ENCODE measurements at places on chromosomes 16 and 17.

- DNase-seq = no peak
These were observed 108.5 kb upstream of the CCL2 start for GRCh38 chr17:34146440-34147043.

- DNase-seq = no peak
These were observed 7.2 kb upstream of the GPRC5C start for GRCh38 chr17:74424657-74425056.

GRCh38 chr16:28156056-28156680, 55.6 kb downstream of the XPO6 start:
- DNase-seq = no peak

DNA sequence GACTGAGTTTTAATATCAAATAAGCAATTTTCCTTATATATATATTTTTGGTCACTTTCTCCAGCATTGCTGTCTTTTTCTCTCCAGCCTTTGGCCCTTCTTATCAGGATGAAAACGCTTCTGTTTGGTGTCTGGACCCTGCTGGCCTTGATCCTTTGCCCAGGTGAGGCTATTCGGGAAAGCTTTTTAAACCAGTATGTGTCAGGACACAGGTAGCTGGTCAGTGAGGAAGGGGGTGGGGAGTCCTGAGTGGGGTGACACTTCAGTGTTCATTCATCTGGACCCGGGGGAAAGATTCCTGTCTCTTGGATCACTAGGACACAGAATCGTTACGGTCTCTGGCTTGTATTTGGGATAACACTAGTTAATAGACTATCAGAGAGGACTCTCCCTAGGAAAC, 12.2 kb upstream of the SMARCD2 start:
- DNase-seq = no peak

- no peak for DNase-seq
These were observed 65.6 kb downstream of the SDR42E1 start for GRCh38 chr16:81945665-81946064.

GRCh38 chr17:81391936-81392908, 3.0 kb upstream of the BAHCC1 start:
- DNase-seq = peak; percentile 80

GRCh38 chr17:69223809-69224208, 4.8 kb downstream of the ABCA10 start:
- no peak for DNase-seq

DNA sequence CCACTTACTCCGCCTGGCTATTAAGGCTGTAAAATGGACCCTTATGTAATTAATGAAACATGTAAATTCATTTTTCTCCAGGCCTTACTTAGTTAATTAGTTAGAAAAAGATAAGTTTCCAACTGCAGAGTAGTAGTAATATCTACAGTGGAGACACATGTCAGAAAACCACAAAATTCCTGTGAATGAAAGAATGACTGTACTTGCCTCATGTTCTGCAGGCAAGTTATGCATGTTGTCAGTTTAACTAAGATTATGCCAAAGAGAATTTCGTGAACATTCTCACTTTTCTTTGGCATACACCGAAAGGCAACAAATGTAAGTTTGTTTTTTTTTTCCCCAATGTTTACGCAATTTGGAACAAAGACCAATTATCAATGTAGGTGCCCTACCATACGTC, 16.8 kb upstream of the CCL1 start:
- no peak for DNase-seq

- no peak for DNase-seq
These were observed 17.4 kb downstream of the WNT9B start for GRCh38 chr17:46868689-46869187.

GRCh38 chr17:43517615-43518386, 28.3 kb downstream of the ETV4 start:
- DNase-seq = no peak

- DNase-seq = no peak
These were observed 35.1 kb upstream of the SLC38A10 start for GRCh38 chr17:81329927-81330883.

GRCh38 chr16:14236401-14236800, 165.3 kb downstream of the MRTFB start:
- no peak for DNase-seq

- DNase-seq = no peak
These were observed 9.9 kb downstream of the TNS4 start for GRCh38 chr17:40491486-40491885.

DNA sequence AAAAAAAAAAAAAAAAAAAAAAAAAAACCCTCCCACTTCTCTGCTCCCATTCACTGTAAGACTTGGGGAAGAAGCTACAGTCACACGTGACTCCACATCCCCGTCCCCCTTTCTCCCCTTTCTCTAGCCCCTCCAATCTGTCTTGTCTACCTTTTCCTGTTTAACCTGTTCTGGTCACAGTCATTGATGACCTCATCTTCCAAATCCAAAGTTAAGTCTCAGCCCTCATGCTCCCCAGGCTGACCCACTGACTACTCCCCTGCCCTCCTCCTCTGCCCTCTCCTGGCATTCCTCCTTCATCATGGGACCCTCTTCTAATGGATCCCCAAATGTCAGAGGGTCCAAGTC, 1.6 kb upstream of the CDH5 start:
- no peak for DNase-seq

GRCh38 chr16:88375236-88375975, 7.4 kb upstream of the ZNF469 start:
- DNase-seq = peak; percentile 23

DNA sequence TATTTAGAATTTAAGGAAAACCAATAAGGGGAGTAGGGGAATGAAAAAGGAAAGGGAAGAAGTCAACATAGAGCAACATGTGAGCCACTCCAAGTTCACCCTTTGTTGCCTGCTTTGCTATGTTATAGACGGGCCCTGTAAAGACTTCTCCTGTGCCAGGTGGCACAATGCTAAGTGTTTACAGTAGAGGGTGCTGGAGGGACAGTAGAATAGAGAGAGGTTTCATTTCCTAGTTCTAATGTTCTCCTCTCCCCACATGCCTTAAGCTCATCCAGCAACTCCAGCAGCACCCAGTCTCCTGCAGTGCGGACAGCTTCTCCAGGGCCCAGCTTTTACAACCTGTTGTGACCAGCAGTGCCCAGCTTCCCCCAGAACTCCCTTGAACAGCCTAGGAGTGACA, 468.0 kb downstream of the HS3ST3B1 start:
- DNase-seq = no peak

DNA sequence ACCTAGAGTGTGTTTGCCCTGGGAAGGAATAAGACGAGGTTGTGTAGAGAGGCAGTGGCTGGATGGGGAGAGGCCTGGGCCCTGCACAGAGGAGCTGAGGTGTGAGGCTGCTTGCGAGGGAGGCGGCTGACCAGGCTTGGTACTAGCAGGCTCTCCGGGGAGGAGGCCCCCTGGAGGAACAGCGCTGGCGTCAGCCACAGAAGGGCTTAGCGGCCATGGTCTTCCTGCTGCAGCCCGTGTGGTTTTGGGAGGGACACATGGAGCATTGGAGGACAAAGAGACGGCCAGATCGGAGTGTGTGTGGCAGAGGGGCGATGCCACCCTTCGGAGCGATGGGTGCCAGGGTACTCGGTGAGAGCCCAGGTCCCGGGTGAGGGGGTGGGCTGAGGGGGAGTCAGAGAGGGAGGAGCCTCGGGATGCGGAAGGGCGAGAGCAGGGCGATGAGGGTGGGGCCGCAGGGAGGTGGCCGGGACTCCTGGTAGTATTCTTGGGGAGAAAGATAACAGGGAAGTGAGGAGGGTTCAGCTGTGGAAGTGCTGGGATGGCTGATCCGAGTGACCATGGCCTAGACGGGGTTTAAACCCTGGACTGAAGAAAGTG, 8.3 kb downstream of the BANP start:
- DNase-seq = no peak

GRCh38 chr16:16086653-16087446, 136.4 kb downstream of the ABCC6 start:
- no peak for DNase-seq

GRCh38 chr16:80208015-80208414, 332.8 kb upstream of the DYNLRB2 start:
- no peak for DNase-seq

GRCh38 chr17:61149862-61150362, 249.7 kb upstream of the TBX2 start:
- no peak for DNase-seq

DNA sequence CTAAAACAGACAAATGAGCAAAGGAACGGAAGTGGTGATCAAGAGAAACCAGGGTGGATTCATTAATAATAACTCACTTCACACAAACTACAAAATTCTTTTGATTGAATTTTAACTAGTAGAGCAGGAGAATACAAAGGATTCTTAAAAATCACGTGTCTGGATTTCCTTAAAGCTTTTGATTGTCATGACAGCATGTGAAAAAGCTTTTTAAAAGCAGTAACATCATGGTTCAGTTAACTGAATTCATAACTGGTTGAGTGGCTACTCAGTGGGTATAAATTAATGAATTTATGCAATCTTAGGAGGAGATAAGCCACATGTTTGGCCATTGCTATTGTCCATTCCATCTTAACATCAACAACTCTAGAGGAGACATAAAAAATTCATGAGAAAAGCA, 333.2 kb downstream of the SLC39A11 start:
- DNase-seq = no peak

GRCh38 chr16:23557779-23558702, 514 bp downstream of the UBFD1 start:
- DNase-seq = no peak

- DNase-seq = no peak
These were observed 28.2 kb upstream of the PSMD7 start for GRCh38 chr16:74268372-74268782.

- DNase-seq = no peak
These were observed 24.1 kb upstream of the KRT24 start for GRCh38 chr17:40727447-40728231.

- DNase-seq = no peak
These were observed 69.3 kb downstream of the FTO start for GRCh38 chr16:53773150-53773846.

GRCh38 chr16:14564861-14565687, 65.0 kb downstream of the PARN start:
- no peak for DNase-seq

GRCh38 chr16:1777375-1778199, 4.7 kb upstream of the MRPS34 start:
- DNase-seq = no peak

DNA sequence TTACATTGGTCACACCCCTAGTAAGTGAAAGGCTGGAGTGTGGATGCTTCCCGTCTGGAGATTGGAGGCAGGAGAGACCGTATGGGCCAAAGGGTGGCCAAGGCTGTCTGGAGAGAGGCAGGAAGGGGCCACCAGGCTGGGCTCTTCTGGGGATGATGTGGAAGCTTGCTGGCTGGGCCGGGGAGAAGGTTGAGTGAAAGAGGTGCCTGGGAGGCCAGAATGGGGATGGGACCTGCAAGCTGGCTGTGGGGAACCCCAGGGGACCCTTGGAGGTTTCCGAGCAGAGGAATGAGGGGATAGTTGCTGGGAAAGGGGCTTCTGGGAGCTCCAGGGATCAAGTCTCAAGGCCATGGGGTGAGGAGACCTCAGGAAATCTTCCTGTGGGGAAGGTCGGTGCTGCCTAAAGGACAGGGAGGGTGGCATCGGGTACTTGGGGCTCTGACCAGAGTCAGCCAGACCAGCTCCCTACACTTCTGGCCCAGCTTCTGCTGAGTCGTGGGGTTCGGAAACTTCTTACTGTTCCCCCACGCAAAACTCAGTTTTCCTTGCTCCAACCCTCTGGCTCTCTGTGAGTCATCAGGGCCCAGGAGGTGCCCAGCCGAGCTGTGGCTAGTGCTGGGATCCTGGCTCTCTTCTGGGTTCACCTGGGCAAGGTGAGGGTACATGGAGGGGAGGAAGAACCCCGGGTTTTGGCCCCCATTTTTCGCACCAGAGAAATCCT, 3.1 kb downstream of the MRC2 start:
- no peak for DNase-seq

GRCh38 chr17:8372422-8372821, 4.1 kb downstream of the KRABD2 start:
- no peak for DNase-seq

- DNase-seq = no peak
These were observed 457.0 kb upstream of the CDH5 start for GRCh38 chr16:65909310-65910050.

- DNase-seq = no peak
These were observed 825 bp downstream of the HEATR6 start for GRCh38 chr17:60077672-60078519.

DNA sequence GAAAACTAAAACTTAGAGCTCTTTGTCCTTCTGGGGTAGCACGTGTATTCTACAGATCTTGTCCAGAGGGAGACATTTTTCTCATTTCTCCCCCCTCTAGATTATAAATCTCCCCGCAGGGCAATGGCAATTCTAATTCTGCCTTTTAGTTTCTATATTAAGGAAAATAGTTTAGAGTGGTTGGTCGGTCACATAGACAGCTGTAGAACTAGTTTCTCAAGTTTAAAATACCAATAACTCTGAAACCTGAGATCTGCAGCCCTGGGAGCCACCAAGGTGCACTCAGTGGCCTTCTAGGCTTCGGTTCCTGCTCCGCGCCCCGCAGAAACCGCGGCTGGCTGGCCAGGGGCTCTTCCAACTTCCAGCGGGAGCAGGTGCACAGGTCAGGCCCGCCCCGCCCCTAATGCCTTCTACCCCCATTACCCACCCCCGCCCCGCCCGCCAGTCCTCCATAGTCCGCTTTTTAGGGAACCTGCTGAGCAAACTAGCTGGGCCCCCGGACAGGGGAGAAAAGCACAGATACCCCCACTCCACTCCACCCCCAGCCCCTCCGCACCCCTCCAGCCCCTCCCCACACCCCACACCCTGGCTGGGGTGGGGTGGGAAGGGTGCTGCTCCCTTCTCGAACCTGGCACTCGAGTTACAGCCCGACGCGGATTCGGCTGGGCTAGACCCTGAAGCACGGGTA, 431 bp downstream of the SLFN11 start:
- peak; percentile 76 for DNase-seq

DNA sequence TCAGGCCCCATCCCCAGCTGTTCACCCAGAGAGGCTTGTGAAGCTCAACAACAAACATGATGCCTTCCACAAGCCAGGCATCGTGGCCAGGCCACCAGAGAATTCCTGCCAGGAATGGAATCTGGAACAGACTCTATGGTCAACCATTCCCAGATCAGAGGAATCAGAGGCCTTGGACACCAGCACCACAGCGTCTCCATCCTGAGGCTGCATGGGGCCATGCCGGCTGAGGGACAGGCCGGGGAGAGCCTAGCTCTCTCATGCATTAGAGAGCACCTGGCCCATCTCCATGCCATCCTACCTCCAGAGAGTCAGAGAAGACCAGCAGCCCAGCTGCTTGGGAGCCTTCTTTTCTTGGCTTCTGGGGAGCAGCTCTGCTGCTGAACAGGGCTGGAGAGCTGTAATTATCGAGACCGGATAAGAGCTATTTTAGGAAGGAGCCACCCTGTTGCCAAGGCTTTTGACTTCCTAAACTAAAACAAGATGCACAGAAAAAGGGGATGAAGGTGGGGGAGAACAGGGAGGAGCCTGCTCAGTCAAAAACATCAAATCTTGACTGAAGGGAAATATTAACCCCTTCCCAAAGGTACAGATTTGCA, 24.5 kb upstream of the MTMR4 start:
- DNase-seq = no peak

DNA sequence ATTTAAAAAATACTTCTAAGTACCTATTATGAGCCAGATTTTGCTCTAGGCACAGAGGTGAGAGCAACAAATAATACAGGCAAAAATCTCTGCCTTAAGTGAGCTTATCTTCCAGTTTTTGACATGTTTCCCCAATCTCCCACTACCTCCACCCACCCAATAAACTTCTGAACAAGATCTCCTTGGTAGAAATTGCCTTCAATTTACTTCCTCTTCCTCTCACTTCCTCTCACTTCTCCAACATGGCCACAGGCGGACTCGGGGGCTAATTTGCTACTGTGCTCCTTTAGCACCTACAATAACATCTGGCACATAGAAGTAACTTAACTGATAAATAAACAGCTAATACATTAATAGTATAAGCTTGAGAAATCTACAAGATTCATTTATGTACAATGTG, 82.6 kb downstream of the CACNG1 start:
- no peak for DNase-seq
